Activated CD8-positive, alpha-beta memory T cell treated with anti-CD3 and anti-CD28 coated beads, Interleukin-2, amount 10 ng/mL, durations not matched to agents 7 days and 5 days (primary cell): ENCODE measurements at places on chromosomes 12 and 14. TPM values are rescaled to one million over a fixed set of nuclear protein-coding genes. Genes with fewer than 3 reads are reported as not detected.
A peak's percentile ranks its signal among the peaks of the same experiment; 100 is the strongest.

The LTBP2 gene
- 0.18 TPM for total RNA-seq

DNA sequence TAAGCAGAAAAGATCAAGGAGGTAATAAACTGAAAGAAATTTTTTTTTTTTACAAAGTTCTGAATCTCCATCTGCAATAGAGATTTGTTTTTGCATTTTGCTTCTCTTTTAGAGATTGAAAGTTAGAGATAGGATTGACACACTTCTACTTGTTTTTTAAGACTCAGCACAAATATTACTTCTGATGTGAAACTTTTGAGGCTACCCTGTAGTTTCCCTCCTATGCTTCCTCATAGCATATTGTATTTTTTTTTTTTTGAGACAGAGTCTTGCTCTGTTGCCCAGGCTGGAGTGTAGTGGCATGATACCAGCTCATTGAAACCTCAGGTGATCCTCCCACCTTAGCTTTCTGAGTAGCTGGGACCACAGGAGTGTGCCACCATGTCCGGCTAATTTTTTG, 32.1 kb upstream of the SGPP1 start:
- no peak for DNase-seq

GRCh38 chr12:100375038-100375735, 18.3 kb downstream of the SLC17A8 start:
- no peak for DNase-seq

- no peak for DNase-seq
Observed at GRCh38 chr12:26963413-26963812, 25.1 kb downstream of the FGFR1OP2 start.

- DNase-seq = no peak
Observed at GRCh38 chr14:76012354-76012753, 26.8 kb downstream of the IFT43 start.

DNA sequence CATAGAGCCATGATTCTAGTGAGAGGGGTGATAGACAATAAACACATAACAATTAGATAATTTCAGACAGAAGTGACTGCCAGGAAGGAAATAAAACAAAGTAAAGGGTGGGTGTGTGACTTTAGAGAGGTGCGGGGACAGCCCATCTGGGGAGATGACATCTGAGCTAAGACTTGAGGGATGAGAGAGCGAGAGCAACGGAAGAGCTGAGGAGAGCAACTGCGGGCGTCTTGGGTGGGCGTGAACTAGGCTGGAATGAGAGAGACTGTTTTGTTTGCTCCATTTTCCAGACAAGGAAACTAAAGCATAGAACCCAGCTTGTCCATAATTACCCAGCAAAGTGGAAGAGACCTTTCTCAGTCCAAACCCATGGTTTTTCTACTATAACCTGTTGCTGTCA, 25.3 kb downstream of the NRXN3 start:
- DNase-seq = no peak

DNA sequence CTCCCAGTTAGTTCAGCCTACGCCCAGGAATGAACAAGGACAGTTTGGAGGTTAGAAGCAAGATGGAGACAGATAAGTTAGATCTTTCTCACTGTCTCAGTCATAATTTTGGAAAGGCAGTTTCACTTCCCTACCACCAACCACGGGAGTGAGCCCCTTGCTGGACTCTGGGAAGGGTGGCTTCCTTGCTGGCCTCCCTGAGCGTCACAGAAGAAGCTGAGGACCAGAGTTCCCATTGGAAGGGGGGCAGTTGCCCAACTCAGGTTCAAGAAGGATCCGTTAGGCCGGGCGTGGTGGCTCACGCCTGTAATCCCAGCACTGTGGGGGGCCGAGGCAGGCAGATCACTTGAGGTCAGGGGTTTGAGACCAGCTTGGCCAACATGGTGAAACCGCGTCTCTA, 106.2 kb upstream of the MAX start:
- no peak for DNase-seq

DNA sequence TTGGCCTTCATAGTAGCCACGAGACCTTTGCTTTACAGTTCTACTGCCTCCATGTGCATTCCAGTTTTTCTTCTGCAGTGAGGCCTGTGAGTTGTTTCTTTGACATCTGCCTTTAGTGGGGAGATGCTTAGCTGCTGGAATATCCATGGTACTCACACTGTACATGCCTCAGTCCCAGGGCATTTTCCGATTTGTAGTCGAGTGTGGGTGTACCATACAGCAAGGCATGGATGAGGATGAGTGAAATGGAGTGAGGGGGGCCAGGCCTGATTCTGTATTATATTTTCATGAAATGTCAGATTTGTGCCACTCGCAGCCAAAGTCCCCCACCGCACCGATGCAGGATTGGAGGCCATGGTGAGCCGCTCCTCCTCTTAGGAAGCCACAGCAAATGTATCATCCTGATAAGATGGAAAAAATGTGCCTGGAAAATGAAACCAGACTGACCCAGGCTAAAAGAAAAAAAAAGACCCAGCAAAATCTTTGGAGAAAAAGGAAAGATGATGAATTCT, 173.0 kb downstream of the ADGRD1 start:
- no peak for DNase-seq

DNA sequence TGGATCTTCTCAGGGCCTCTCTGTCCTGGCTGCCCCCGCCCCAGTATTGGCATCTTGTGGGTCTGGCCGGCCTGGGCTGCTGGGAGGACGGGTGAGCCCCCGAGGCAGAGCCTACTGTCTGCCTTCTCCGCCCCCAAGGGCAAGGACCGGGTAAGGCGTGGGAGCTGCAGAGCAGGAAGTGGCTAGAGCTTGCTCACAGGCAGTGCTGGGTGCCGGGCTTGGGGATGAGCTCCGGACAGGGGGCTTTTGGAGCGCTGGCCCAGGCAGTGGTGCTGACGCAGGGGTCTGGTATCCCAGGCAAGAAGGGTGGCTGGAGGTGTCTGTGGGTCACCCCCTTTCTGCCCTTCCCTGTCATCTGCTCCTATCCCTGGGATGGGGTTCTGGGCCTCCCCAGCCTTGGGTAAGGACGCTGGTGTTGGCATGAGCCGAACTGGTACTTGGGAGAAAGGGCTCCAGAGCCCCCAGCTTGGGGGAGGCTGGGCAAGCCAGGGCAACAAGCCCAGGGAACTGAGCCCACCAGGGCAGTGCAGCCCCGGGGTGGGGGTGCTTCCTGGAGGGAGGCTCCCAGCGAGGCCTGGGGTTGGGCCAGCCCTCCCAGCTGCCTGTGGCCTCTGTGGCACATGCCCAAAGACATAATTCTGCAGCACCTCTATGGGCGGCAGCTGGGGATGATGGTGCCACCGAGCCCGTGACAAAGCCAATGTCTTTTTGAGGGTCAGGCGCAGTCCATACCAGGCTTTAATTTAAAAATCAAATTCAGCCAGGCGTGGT, 126.3 kb downstream of the KIF26A start:
- DNase-seq = peak; percentile 19

DNA sequence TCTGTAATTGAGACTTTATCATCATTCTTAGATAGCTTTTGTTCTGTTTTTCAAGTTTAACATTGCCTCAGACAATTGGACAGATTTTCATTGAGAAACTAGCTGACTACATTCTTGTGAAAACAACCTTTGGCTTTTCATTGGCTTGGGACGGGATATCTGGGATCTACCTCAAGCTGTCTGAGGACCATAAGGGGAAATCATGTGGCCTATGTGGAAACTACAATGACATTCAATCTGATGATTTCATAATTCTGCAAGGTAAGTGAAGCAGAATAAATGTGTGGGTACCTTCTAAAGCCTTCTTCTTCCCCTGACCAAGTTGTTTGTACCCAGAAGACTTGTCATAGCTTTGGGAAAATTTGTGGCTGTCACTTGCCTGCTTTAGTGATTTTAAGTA, 133.5 kb downstream of the OTOGL start:
- DNase-seq = no peak

GRCh38 chr14:94884616-94885230, 114.8 kb upstream of the GSC start:
- DNase-seq = no peak
